ENCODE measurements at places on chromosomes 5 and 9. TPM values are rescaled to one million over a fixed set of nuclear protein-coding genes. Genes with fewer than 3 reads are reported as not detected.
A peak's percentile ranks its signal among the peaks of the same experiment; 100 is the strongest.

GRCh38 chr5:1444361-1445189 is 665 bp downstream of the SLC6A3 start:
- no peak for DNase-seq

Gene CKMT2
- total RNA-seq: not detected

GRCh38 chr5:168288349-168289245 is 2.8 kb upstream of the WWC1 start:
- DNase-seq: peak; percentile 52

Gene SPATA9
- total RNA-seq: not detected

Gene F2RL2
- total RNA-seq: 2.8 TPM
